ENCODE measurements at places on chromosomes 13 and 19.

GRCh38 chr13:31424130-31424729 lies 224.5 kb downstream of the B3GLCT start:
- DNase-seq: peak; percentile 86

GRCh38 chr13:23081220-23081619 lies 99.6 kb upstream of the SGCG start:
- DNase-seq: no peak

DNA sequence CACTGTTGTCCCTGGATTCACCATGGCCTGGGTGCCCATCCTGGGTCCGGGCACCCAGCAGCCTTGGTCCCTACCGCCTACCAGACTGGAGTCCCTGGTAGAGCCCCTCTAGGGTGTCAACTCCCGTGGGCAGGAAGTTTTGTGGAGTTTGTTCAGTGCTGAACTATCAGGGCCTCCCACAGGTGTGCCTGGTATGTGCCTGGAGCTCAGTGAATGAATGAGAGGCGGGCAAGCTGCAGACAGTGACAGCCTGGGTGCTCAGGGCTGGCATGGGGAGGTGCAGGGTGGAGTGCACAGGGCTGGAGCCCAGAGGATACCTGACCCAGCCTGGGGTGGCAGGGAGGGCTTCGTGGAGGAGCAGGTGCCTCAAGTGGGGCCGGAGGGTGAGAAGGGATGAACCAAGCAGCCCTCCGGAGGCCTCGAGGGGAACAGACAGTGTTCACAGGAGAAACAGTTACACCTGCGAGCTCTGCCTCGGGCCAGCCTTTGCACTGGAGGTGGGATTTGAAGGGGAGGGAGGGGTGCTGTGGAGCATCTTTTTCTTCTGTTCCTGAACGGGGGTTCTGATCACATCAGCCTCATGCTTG lies 29.6 kb downstream of the PAK4 start:
- no peak for DNase-seq

DNA sequence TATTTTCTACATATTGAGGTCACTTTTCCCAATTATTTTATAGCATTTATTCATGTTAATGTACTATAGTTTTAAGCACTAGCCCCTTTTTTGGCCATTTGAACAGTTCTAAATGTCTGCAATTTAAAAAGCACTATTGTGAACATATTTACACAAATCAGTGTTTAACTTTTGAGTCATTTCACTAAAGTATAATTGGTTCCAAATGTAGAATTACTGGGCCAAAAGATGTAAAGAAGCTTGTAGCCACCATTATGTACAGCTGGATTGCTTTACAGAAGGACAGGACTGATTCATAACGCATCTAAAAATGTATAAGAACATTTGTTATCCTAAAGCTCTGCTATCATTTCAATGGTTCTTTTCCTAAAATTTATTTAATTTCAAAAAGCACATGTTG lies 16.6 kb upstream of the ATP12A start:
- DNase-seq: no peak

DNA sequence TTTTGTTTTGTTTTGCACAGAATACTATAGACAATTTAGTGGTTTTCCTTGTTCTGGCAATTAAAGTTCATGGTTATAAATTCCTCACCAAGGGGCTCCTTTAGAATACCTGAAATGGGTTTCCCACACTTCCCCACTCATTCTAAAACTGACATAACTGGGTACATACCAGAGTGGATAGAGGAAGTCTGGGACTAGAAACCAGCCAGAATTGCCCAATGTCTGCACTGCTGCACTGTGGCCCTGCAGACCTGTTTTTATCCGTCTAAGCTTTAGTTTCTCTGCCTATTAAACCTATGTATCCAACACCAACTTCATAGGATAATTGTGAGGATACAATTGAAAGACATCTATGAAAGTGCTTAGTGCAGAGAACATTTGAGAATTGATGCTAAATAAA lies 498.6 kb downstream of the KCTD12 start:
- peak; percentile 17 for DNase-seq

GRCh38 chr19:5914946-5915781 lies 1.1 kb downstream of the CAPS start:
- no peak for DNase-seq

- peak; percentile 96 for DNase-seq
Observed at GRCh38 chr19:56671613-56671994, at the start of gene ZNF835. Gene ZNF835 (minus strand): TSS chr19:56671757. CDS start chr19:56665198, 6,559 bp downstream.

DNA sequence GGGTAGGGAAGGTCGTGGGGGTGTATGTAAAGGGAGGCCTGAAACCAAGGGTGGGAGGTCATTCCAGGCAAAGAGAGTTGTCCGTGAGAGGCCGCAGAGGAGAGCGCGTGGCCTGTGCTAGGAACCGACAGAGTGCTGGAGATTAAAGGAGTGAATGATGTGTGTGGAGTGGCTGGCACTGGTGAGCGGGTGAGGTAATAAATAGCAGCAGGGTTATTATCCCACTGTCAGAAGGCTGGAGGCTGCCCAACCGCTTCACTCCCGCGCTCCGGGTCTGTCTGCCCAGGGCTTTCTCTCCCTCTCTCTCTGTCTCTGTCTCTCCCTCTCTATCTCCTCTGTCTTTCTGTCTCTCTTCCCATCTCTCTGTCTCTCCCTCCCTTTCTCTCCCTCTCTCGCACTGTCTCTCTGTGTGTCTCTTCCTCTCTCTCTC lies 17.4 kb downstream of the ZNF579 start:
- DNase-seq: no peak

- DNase-seq: no peak
Observed at GRCh38 chr19:38592940-38593339, 24.8 kb downstream of the MAP4K1 start.

DNA sequence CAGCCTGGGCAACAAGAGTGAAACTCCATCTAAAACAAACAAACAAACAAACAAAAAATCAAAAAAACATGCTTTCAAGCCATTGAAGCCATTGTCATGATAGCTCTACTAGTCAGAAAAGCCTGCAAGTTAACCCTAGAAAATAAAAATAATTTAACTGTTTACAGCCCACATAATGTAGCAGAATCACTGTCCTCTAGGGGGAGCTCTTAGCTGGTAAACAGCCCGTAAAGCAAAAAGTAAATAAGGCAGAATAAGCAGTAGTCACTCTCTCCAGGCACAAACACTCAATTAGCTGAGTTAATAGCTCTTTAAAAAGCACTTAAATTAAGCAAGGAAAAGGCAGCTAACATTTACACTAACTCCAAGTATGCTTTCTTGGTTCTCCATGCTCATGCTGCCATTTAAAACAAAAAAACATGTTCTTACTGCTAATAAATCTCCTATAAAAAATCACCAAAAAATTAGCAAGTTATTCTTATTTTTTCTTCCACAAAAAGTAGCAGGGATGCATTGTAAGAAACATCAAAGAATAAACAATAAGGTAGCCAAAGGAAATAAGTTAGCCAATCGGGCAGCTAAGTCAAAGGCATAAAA lies 11.3 kb downstream of the LILRB4 start:
- peak; percentile 69 for DNase-seq

DNA sequence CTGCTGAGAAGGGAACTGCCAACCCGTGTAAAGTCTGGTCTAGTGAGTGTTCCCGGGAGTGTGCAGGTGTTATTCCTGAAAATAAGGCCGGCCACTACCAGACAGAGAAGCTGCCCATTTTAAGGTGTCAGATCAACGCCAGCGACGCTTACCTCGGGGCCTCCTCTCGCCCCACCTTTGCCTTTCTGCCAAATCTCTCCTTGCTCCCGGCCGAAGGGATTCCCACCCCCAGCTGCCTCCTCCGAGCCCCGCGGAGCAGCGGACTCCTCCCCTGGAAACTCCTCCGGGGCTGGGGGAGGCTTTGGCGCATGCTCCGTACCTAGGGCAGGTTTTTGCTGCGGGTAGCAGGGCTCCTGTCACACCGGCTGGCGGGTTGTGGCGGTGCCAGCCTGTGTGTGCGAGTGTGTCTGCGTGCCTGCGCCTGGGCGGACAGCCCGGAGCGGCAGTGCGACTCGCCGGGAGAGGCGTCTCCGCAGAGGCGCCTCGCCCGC lies at the start of gene HS6ST3:
TSS of gene HS6ST3 (plus strand) at position 359 of the 491 bp plus-strand sequence.
- no peak for DNase-seq

GRCh38 chr19:16066611-16067104 lies 9.6 kb upstream of the TPM4 start:
- DNase-seq: peak; percentile 74

DNA sequence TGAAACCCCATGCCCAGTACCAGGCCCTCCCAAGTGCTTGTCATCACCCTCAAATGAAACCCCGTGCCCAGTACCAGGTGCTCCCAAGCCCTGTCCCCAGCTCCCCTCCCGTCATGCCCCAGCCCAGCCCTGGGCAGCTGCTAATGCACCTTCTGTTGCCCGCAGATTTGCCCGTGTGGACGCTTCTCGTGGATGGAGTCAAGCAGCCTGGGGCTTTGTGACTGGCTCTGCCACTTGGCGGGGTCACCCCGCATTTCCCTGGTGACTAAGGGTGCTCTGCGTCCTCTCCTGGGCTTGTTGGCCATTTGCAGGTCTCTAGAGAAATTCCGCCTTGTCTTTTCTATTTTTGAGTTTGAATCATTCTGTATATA lies 82.7 kb downstream of the ATP11A start:
- DNase-seq: no peak

DNA sequence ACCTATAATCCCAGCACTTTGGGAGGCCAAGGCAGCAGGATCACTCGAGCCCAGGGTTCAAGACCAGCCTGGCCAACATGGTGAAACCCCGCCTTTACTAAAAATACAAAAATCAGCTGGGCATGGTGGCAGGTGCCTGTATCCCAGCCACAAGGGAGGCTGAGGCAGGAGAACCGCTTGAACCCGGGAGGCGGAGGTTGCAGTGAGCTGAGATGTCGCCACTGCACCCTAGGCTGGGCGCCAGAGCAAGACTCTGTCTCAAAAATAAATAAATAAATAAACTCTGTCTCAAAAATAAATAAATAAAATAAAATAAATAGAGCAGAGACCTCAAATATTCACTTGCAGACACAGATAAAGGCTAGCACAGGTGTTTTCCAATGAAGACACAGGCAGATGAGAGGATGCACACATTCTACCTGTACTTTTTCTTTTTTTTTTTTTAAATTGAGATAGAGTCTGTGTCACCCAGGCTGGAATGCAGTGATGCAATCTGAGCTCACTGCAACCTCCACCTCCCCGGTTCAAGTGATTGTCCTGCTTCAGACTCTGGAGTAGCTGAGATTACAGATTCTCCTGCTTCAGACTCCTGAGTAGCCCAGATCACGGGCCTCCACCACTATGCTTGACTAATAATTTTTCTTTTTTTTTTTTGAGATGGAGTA lies 2.7 kb upstream of the RPS16 start:
- DNase-seq: peak; percentile 29

- DNase-seq: no peak
Observed at GRCh38 chr19:33175886-33176669, 18.1 kb upstream of the LRP3 start.

DNA sequence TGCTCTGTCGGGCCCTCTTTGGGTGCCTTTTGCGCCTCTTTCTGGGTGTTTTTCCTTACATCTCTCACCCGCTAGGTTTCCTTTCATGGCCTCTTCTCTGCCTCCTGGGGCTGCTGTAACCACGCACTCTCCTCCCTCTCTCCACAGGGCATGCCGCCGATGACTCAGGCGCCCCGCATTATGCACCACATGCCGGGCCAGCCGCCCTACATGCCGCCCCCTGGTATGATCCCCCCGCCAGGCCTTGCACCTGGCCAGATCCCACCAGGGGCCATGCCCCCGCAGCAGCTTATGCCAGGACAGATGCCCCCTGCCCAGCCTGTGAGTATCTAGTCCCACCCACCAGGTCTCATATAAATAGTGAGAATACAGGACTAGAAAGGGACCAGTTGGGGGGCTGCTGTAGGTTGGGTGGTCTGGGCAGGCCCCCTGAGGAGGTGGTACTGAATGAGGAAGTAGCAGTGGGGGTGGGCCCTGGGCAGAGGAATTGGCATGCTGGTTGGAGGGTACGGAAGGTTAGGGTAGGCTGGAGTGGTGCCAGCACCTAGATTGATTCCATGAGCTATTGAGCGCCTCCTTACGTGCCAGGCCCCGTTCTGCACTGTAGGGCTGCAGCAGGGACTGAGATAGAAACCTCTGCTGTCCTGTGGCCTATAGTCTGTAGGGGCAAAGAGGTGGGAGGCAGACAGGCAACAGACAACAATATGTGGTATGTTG lies 11.9 kb downstream of the SNRPA start:
- DNase-seq: no peak

DNA sequence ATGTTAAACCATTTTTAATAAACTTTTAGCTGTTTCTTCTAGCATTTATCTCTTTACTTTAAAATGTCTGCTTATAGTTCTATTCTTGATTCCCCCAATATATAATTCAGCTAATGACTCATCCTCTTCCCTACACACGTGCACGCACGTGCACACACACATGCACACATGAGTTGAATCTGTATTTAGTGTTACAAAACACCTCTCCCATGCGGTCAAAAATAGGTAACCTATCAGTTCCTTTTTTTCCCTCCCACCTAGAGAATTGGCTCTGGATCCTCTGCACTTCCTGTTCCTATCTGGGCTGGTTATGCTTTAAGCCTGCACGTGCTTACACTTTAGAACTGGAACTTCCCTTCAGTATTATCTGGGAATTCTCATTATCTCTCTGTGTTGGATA lies 144.1 kb downstream of the PAN3 start:
- peak; percentile 27 for DNase-seq

- DNase-seq: no peak
Observed at GRCh38 chr13:90055121-90055520, 1292.4 kb upstream of the MIR17HG start.

- no peak for DNase-seq
Observed at GRCh38 chr19:50320596-50320995, 8.6 kb downstream of the KCNC3 start.

DNA sequence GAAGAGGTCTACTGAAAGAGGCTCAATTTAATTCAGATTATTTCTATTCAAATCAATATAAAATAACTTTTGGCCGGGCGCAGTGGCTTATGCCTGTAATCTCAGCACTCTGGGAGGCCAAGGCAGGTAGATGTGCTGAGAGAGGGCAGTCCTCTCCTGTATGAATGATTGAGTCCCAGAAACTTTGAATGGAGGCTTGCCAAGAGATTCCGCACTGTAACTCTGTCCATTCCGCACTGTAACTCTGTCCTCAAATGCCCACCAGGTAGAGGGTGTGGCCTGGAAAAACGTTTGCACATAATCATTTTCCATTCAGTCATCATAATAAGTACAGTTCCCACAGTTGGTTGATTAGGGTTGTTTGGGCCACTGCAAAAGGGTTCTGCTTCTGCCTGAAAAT lies 274.7 kb upstream of the SOX21 start:
- no peak for DNase-seq

DNA sequence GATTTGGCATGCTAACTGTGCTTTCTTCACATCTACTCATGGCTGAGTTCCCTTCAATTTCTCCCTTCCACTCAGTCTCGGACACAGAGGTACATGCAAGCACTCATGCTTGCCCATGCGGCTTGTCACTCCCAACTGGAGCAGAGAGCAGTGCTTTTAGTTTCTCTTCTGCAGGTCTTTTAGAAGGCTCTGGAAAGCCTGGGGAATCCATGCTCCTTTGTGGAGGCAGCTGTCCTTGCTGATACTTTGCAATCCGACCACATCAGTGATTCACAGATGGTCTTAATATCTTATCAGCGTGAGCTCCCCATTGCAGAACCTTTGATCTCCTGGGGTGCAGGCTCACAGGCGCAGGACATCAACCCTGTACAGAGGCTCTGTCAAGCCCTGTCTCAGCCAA lies 203.9 kb downstream of the COL4A1 start:
- DNase-seq: no peak

Measured in suppressor macrophage (primary cell).